CD4-positive, alpha-beta T cell treated with Interleukin-4 for 4 hours (primary cell): ENCODE measurements at places on chromosomes 12 and 14.

DNA sequence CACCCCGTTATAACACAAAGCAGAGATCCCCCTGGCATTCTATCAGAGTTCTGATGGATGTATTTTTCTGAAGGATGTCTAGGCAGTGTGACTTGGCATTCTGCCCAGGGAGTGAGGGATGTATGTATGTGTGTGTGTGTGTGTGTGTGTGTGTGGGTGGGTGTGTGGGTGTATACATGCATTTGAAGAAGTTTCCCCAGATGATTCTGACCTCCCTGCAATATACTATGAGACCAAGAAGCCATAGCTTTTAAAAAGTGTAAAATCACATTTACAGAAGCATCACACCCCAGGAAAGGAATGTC, 59.7 kb upstream of the NAP1L1 start:
- DNase-seq, result peak; percentile 33

DNA sequence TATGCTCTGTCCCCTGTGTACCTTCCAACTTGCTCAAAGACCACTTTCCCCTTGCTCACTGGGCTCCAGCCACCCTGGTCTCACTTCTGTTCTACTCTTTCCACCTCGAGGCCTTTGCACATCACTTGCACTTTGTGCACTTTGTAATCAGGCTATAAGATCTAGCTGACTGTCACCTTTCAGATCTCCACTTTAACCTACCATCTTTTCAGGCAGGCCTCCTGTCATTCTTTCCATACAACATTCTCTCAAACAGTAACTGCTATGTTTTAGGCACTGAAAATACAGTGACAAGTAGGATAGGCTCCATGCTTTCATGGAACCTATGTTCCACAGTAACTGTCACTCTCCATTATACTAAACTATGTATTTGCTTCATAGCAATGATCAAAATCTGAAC, 14.0 kb downstream of the CPM start:
- DNase-seq, result no peak

DNA sequence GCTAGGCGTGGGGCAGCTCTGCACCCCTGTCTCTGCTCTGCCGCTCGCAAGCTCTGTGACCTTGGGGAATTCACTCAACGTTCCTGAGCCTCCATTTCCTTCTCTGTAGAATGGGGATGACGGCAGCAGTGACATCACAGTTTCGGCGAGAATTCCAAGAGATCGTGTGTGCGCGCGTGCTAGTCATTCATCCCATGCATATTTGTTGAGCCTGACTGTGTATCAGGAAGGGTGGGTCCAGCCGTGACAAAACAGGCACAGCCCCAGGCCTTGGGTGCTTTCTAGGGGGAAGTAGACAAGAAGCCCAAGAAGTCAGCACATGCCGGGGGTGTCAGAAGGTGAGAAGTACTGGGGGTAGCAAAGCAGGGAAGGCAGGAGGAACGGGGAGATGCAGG, 145.6 kb upstream of the NCOR2 start:
- peak; percentile 20 for DNase-seq

DNA sequence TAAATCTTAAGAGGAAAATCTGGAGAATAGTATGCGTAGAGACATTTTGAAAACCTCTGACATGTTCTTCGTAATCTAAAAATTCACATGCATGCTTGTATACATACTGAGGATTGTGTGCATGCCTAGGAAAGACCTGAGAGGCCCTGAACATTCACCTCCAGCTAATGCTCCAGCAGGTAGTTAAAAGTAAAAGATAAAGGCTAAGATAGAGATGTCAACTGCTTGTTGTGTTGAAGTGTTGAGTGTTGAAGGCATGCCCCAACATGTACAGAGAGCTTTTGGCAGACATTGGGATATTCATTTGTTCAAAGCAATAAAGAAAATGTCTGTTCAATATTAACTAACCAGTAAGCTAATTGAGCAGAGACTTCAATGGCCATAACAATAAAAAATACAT, 118.6 kb upstream of the SYT1 start:
- DNase-seq, result no peak

DNA sequence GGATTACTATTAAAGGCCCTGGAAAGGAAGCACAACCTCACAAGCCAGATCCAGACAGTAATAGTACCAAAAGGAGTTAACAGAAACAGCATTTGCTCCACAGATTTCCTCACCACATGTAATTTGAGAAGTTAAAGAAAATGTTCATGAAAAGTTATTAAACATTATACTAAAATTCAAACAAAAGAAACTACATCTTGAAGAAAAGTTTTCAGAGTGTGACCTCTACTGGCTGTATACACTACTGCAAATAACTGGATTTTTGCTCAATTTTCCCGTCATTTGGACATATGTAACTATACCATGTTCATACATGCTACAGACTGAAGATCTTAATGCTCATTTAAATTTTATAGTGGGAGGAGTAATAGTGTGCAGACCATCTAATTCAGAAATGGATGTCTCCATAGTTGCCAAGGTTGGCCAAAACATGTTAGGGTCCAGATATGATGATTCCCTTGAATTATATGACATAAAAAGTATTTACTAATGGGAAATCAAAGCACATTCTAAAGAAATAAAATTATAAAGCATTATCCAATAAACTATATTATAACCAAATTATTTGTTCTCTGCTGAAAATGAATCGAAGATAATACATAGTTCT, 5.6 kb downstream of the KRR1 start:
- DNase-seq, result peak; percentile 29

- peak; percentile 66 for DNase-seq
Measured at GRCh38 chr14:103292426-103293374, 41.3 kb upstream of the EIF5 start.

DNA sequence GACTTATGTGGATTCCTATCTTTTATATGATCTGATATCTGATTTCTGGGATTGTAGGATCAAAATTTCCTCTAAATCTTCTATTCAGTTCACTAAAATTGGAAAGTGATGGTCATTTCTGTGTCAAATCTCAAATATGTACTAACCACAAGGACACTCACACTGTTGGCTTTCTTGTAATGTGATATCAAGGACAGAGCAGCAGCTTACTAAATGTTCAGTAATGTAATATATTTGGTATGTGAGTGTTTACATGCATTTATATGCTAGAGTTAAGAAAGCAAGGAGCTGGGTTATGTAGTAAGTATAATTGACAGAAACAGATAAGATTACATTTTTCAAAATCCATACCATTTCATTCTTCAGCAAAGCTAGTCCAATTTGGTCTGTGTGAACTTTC, 16.5 kb downstream of the PUS7L start:
- no peak for DNase-seq

DNA sequence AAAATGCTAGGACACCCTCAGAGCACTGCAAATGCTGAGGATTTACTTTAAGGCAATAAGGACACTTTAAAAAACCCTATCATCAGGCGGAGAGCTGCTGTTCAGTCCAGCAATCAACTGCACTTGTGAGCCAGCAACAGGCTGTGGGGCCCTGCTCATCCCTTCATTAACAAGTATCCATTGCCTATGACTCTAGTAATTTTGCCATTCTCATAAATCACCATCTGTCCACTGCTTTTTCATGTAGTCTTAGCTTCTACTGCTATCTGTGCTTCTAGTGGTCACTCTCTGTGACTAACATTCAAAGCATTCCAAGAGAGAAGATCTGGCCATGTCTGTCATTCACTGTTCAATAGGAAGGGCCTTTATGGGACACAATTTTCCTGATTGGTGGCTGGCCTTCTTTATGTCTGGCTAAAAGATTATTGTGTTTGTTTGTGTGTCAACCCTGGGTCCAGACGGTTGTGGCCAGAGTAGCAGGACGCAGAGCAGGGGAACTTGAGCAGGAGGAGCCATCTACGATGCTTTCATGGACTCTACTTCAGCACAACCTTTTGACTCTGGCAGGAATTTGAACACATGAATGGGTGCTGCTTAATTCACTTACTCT, 3.6 kb upstream of the KRAS start:
- no peak for DNase-seq

DNA sequence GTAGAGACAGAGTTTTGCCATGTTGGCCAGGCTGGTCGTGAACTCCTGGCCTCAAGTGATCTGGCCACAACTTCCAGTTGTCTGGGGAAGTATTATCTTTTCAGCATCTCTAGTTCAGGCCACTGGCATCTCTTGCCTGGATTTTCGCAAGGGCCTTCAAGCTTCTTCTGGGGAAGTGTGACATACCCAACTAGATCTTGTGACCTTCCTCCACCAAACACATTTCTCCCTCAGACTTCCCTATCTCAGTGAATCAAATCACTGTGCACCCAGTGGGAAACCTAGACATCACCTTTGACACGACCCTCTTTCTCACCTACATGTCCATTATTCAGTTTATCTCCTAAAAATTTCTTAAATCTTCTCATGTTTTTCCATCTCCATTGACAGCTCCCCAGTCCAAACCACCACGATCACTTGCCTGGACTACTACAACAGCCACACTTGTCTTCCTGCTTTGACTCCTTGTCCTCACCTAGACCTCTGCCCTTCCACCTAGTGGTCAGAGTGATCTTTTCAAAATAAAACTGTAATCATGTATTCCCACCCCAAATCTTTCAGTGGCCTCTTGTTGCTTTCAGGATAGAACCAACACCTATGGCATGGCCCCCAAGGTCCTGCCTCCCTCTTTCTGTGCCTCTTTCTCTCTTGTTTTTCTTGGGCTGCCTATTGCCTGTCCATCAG, 3.3 kb downstream of the EEF1AKMT3 start:
- no peak for DNase-seq

DNA sequence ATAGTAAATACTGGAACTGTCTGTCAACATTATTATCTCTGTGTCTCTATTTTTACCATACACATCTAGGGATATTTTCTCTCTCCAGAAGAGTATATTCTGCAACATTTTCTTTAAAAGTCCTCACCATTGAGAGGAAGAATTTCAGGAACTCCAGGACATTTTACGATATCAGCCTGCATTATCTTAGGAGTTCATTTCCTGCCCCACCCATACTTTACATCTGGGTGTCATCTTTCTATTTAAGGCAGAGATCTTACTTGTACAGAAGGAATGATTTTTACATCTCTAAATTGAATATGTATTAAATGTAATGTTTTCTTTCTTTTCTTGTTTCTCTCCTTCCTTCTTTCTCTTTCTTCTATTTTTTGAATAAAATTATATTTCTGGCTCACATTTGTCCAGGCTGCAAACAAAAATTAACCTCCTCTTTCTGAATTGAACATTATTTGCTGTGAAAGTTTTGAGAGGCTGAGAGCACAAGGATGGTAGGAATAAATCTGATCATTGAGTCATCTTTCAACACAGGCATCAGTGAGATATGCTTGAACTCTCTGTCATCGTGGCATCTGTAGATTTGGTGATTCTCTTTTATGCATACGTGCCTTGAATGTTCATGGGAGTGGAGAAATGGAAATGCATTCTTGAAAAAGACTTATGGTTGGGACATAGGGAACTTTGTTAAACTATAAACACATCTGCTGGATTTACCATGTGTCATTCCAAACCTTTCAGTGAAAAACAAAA, 753.6 kb downstream of the SLC16A7 start:
- DNase-seq, result no peak

- no peak for DNase-seq
Measured at GRCh38 chr12:93846936-93847516, 169.9 kb downstream of the CRADD start.

- no peak for DNase-seq
Measured at GRCh38 chr12:1531153-1531653, 63.2 kb downstream of the FBXL14 start.

GRCh38 chr12:132319991-132320570, 9.3 kb downstream of the GALNT9 start:
- DNase-seq, result no peak

DNA sequence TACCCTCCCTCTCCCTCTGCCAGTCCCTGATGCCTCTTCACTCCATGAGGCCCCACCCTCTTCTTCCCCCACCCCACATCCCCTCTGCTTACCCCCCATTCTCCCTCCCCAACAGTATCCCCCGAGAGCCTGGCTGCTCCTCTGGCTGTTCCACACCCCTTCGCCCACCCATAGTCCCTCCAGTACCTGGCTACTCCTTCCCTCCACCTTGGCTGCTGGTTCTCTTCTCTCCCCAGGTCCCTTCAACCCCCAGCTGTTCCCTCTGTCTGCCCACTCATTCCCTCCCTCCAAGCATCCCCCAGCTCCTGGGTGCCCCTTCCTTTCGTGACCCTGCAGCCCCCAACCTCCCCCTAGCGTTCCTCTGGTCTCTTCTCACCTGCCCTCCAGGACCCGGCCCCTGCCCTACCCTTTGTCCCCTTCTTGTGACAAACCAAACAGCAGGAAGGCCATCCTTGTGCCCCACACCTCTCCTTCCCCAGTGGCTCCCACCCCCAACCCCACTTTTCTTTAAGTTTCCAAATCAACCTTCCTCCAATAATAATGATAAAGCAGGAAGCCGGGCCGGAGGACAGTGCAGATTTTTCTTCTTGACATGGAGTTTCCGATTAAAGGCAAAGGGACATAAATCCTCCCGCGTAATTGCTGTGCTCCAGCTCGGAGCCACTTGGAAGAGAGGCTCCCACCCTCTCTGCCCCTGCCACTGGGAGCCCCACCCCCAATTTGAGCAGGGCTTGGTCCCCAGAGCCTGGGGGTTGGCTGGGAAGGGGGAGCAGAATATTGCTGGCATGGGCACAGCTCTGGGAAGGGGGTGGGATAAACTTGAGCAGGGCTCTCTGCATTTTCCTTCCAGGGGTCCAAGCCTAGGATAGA, 40.0 kb downstream of the SMUG1 start:
- no peak for DNase-seq

GRCh38 chr12:124179936-124180607, 114.8 kb upstream of the RFLNA start:
- no peak for DNase-seq

GRCh38 chr12:2336409-2336829, 283.6 kb downstream of the CACNA1C start:
- no peak for DNase-seq

DNA sequence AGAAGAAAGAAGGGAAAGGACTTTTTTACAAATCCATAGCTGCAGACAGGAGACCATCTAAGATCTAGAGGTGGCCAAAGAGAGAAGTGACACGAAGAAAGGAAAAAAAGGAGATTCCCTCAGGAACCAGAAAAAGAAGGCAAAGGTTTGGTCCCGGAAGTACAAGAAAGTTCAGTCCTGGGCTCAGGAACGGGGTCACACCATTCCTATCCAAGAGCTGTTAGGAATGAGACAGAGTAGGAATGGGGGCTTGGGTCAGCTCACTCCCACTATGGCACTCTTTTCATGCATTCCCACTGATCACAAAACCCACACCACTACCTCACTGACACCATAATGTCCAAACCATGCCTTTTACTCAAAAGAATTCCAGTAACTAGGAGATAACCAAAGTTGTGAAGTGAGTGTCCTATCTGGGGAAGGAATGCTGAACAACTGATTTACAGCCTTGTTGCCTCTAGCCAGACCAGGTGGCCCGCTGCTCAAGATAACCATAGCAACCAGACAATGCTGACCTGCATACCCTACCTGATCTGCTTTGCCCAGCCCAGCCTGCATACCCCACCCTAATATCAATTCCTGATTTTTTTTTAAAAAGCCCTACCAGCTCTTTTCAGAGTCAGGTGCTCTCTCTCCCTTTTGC, 8.4 kb downstream of the PPP2R3C start:
- no peak for DNase-seq

GRCh38 chr12:82027612-82028011, 268.5 kb upstream of the PPFIA2 start:
- DNase-seq, result no peak

DNA sequence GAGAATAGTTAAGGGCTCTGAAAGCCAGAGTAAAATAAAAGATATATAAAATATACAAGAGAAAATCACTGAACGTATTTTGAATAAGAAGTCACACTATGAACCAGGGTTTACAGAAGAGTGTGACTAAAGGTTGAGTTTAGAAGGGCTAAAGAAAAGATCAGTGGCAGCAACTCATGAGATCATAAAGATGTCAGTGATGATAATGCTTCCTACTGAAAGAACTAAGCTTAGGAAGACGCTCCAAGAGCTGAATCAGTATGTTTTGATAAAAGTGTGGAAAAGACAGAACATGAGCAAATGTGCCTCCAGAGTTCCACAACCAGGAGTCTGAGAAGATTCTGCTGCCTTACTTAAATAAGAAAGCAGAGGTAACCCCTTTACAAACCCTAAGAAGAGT, 74.6 kb downstream of the KITLG start:
- no peak for DNase-seq
